ENCODE measurements at places on chromosomes 16 and 17.
A peak's percentile ranks its signal among the peaks of the same experiment; 100 is the strongest.

- no peak for DNase-seq
These were observed 428 bp upstream of the SALL1 start for GRCh38 chr16:51151435-51151960.

DNA sequence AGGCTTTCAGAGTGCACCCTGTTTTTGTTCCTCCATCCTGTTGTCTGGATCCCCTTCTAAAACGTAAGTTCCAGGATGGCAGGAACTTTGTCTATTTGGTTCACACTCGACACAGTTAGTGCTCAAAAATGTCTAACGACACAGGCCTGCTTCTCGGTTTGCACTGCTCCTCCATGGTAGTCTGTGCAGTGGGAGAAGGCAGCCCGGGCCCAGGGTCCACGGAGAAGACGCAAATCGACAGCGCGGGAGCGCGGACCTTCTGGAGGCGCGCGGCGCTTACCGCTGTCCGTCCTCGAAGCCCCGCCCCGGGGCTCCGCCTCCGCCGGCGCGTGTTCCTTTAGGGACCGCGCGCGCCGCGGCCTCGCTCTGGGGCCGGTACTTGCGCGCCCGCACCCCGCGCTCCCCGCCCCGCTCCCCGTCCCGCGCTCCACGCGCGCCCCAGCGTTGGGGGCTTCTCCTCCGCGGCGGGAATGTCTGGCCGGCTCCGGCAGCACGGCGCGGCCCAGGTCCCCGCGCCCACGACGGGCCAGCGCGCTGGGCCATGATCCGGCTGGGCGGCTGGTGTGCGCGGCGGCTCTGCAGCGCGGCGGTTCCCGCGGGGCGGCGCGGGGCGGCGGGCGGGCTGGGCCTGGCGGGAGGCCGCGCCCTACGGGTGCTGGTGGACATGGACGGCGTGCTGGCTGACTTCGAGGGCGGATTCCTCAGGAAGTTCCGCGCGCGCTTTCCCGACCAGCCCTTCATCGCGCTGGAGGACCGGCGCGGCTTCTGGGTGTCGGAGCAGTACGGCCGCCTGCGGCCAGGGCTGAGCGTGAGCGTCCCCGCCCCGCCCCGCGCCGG is at the start of gene NT5M:
TSS of gene NT5M (plus strand) at position 364 of the 837 bp plus-strand sequence. CDS start at position 542, 178 bp downstream.
- peak; percentile 88 for DNase-seq

GRCh38 chr17:40547079-40547784 is 18.0 kb downstream of the CCR7 start:
- peak; percentile 53 for DNase-seq

DNA sequence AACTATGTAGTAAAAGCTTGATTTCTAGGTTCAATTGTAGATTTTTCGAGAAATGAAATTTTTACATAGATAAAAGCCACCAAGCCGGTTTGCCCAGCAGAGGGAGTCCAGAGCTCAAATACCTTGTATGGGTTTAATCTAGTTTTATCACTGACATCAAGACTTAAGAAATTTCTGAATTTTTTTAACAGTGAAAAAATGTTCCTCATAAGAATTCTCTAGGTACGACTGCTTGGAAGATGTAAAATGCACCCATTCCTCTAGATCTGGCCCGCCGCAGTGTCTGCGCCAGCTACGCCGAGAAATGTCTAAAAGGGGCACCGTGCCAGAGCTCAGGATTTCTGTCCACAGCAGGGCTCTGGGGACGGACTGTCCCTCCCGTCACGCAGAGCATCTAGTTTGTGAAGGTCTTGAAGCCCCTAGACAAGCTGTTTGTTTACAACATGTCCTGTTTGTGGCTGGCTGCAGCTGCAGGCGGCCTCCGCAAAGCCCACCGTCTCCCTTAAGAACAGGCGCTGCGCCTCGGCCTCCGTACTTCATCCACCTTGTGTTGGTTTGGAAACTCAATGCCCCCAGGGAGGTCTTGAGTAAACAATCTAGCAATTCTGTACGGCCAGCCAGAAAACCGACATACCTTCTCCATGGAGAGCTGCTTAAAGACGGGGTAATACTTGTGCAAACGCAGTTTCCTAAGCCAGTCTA is 24.8 kb downstream of the MAP1LC3B start:
- peak; percentile 56 for DNase-seq

GRCh38 chr16:66474750-66475199 is 47.7 kb downstream of the BEAN1 start:
- no peak for DNase-seq

DNA sequence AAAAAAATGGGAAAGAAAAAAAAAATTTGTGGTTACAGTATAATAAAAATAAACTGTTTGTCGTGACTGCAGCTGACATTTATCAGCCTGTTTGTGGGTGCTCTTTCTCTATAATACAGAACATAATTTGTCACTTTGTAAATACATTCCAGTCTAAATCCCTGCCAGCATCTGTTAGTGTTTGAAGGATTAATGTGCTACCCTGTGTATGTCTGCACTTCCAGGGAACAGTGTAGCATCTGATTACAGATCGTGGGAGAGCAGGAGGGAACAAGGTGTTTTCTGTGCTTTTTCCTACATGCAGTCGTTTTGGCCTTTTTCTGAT is 265.1 kb downstream of the WWOX start:
- DNase-seq: no peak

GRCh38 chr16:31216422-31217135 is at the start of gene PYDC1:
Gene PYDC1, minus strand, starts transcription at chr16:31217135. Its CDS starts 107 bp downstream, at chr16:31217028.
- no peak for DNase-seq

DNA sequence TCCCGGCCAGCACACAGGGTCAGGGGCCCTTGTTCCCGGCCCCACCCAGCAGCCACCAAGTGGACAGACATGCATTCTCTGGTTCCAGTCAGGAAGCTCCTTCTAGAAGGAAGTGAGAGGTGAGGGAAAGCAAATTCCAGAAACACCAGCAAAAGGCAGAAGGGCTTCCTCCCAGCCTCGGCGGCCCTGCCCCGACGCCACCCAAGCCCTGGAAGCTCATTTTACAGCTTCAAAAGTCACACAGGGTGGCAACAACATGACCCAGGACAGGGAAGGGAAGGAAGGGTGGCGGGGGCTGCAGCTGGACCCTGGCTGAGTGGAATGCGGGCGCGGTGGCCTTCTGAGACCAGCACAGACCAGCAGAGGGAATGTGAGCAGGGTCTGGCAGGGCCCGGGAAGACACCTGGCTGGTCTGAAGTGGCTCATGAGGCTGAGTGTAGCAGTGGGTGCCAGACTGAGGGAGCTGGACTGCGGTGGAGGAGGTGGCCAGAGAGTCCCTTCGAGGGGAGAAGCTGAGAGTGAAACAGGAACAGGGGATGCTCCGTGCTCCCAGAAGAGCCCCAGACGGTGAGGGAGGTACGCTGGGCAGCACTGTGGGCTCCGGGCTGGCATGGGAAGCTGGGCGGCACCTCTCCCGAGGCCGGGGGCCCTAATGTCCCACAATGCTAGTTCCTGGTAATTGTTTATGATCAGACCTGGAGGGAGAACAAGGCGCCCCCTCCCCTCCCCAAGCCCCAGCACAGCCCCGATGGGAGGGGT is 1.9 kb upstream of the UNC13D start:
- no peak for DNase-seq

GRCh38 chr17:20066253-20066652 is 57.1 kb downstream of the SPECC1 start:
- DNase-seq: no peak

DNA sequence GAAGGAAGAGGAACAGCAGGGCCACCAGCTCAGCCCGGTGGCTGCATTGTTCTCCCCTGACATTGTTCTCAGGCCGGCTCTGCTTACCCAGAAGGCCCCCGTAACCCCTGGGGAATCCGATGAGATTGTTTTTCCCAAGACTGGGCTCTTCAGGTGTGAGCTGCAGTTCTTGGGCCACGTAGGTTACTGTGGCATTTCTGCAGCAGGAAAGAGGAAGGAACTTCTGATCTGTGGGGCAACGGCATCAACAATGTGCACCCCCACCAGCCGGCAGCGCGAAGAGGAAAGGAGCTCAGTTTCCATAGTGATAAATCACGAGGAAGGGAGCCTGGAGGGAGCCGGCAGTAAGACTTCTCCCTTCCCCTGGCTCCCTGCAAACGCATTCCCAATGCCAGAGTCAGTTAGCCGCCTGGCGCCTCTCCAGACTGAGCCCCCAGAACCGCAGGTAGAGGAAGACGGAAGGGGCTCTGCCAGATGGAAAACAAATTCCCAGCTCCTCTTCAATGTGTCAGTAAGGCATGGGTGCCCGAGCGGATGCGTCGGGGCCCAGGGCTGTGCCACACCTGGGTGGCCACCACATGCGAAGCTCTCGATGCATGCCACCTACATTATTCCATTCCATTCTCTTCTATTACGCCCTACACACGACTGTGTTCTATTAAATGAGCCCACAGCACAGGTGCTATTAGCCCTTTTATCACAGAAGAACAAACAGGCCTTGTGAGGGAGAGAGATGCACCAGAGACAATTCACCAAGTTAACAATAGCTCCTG is 21.5 kb upstream of the PECAM1 start:
- DNase-seq: no peak

DNA sequence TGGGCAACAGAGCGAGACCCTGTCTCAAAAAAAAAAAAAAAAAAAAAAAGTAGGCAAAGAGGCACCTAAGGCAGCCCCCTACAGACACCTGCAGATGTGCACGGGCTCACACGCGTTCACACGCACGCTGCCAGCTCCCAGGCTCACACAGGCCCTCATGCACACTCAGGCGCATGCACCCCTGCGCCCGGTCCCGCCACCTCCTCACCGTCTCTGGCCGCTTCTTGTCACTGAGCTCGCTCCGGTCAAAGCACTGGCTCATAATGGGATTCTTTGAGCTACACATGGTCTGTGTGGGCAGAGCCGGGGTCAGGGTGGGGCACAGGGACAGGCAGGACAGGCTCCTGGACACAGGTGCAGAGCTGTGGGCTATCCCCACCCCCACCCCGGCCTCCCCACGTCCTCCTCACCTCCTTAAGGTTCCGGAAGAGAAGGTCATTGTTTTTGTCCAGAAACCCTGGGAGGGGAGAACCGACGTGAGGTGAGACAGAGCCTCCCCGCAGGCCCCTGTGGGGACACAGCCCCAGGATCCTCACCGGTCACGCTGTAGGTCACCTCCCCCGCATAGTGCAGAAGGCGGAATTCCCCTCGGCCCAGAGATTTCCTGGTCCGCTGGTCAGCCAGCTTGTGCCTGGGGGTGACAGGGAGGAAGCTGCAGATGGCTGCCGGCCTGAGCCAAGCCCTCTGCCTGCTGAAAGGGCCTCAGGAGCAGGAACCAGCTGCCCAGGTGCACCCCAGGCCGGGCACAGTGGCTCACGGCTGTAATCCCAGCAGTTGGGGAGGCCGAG is 17.9 kb downstream of the MYO1C start:
- DNase-seq: no peak

DNA sequence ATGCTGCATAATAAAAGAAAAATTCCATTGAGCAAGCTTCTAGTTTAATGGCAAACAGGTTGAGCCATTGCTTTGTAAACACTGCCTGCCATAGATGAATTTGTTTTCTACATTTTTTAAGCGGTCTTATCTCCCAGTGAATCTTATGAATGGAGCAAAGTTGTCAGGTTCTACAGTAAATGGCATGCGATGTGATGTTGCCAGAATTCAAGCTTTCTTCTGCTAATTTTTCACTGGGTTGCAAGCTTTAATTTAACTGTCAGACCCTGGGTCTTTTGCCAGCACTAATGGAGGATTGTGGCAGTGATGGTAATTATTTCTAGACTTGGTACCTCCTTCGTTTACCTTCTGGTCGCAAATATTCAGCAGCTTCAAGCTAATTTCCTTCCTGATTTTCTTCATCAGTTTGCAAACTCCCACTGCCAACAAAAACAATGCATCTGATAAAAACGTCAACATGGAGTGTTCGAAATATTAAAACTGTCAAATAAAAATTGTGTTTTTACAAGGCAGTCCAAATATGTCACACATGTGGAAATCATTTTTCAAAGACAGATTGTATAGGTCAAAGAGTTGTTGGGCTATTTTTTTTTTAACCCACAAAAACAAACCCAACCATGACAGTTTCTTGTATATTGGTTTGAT is 274.2 kb upstream of the ERCC4 start:
- no peak for DNase-seq

DNA sequence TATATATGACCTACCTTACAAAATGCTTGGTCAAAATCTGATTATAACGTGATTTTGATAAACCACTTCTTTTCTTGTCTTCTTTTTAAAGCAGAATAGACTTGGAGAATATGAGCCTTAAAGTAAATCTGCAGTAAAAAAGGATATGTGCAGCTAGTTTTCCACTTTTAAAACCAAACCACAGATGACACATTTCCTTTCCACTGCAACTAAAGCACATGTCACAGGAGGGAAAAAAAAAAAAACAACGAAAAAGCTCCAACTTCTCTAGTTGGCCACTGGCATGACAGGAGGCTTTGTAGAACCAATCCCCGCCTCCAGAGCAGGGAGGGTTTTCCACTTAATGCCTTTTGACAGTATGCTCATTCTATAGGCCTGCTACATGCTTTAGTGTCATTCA is at the start of gene EVI2A:
TSS of gene EVI2A (minus strand) at position 142 of the 400 bp plus-strand sequence. CDS start 2,609 bp downstream, outside the sequence.
- peak; percentile 64 for DNase-seq

DNA sequence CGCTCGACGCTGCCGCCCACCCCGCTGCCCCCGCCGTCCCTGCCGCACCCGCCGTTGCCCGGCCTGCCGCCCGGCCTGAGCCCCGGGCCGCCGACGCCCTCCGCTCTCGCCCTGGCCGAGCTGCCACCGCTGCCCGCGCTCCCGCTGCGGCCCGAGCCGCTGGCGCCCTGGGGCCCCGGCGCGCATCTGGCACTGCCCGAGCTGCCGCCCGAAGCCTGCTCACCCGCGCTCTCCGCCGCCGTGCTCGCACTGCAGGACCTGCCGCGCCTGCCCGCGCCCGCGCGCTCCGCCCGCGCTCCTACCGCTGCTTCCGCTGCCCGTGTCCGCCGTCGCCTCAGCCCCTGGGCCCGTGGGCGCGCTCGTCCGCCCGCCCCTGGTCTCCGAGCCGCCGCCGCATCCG is 8.4 kb upstream of the CLDN9 start:
- no peak for DNase-seq

All from hematopoietic multipotent progenitor cell treated with erythropoietin and hydrocortisone succinate and interleukin-3 and kit ligand, for 8 days (in vitro differentiated cells).